NCI-H1930 (cell line): ENCODE measurements at places on chromosomes 4 and X.

DNA sequence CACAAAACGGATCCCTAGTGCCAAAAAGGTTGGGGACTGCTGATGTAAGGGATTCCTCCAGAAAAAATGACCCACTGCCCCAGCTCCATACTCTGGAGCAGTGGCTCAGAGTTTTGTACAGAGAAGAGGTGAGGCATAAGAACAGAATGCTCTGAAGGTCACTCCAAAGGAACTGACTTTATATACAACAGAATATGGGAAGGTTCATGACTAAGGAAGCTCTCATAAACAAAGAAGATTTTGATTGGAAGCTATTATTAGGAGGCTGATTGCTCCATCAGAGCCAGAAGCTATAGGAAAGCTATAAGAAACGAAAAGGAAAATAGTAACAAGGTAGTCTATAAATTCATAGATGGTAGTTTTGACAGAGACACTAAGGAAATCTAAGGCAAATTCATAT is 203.1 kb downstream of the SLC7A11 start:
- no peak for DNase-seq

DNA sequence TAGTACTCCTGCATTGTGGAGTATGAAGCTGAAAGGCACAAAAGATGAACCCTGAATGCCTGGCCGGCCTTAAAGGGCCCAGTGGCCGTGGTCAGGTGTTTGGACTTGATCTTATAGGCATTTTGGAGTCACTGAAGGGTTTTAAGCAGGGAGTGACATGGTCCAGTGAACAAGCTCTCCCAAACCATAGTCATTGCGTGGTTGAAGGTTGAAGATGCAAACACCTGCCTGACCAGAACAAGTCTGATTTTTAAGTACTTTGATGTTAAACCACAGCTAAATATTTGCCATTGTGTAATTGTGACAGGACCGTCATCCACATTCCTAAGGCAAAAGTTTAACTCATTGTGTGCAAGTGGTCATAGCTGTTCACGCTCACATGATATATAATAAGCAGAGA is 3.3 kb downstream of the STK32B start:
- no peak for DNase-seq

DNA sequence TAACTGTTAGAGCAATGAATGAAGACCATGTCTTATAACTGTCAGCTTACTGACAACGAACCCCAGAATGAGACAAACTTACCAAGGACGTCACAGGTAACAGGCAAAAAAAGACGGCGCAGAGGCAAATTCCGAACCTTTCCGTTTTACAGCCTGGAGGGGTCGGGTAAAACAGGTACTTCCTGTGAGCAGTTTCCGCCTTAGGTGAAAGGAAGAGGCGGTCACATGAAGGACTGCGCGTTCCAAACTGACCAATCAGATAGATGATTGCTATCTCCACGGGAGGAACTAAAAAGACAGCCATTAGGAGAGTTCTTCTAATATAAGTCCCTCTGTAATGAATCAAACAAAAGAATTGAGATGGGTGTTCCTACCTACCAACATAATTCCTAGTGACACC is at the start of gene COX7B2:
TSS of gene COX7B2 (minus strand) at position 168 of the 400 bp plus-strand sequence. CDS start 174,053 bp downstream, outside the sequence.
- no peak for DNase-seq

GRCh38 chr4:112296949-112297880 is at the start of gene ALPK1:
ALPK1 (plus strand) TSS chr4:112297369.
- DNase-seq: no peak
